Activated naive CD4-positive, alpha-beta T cell (primary cell): ENCODE measurements at places on chromosomes 2 and 18.
A peak's percentile ranks its signal among the peaks of the same experiment; 100 is the strongest.

DNA sequence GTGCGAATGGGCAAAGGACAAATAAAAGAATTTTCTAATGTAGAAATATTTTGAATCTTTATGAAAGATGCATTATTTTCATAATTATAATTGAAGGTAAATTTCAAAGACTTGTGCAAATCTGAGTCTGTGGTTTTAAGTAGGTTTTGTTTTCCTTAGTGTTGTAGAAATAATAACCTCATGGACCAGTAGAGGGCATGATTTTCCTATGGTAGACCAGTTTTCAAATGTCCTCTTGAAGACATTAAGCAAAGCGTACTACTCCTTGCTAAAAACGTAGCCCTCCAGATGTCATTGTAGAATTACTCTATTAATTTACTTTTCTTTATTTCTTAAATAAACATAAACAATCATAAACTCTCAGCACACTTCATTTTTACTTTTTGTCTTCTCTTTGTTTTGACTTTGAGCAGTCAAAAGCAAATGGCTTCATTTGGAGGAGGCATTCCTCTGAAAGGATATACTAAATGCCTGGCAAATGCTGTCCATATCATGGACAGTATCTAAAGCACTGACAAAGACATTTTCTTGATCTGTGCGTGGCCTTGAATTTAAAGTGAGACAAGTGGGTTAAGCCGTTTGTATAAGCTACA lies 85.8 kb upstream of the FAM237A start:
- DNase-seq: no peak

DNA sequence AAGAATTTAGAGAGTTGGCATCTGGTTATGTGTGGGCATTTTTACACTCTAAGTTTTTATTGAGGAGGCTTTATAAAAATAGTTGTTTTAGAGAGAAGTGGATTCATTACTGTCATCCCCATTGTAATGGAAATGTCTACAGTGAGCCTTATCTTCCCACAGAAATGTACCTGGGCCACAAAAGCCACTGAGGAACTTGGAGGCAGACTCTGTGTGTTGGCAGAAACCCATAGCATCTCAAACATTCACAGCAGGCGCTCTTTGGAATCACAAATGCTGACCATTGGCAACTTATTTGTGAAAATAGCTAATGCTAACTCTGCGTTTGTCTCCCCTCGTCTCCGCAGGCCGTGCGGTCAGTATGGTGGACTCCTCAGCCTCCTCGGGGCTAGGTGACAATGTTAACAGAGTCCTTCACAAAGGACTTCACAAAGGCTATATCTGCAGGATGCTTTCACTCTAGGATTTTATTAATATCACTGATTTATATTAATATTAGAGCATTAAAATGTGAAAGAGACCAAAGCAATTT lies 689.1 kb upstream of the POU3F3 start:
- DNase-seq: no peak

DNA sequence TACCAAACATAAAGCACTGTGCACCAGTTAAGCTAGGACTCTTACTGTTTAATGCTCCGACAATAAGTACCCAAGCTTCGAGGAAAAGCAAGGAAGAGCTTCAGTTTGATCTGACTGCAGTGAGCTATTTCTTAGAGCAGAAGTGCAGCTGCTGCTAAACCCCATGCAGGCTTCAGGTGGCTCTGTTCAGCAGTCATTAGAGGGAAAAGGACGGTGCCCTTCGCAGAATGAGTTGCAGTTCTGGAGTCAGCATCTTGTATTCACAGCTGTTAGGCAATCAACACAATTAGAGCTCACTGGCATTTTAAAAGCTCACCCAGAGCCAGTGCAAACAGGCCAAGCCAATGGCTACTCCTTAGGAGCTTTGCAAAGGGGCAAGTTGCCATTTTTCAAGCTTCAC lies 1.5 kb upstream of the CERKL start:
- DNase-seq: no peak

GRCh38 chr2:185245216-185245615 lies 493.4 kb upstream of the FSIP2 start:
- DNase-seq: no peak

DNA sequence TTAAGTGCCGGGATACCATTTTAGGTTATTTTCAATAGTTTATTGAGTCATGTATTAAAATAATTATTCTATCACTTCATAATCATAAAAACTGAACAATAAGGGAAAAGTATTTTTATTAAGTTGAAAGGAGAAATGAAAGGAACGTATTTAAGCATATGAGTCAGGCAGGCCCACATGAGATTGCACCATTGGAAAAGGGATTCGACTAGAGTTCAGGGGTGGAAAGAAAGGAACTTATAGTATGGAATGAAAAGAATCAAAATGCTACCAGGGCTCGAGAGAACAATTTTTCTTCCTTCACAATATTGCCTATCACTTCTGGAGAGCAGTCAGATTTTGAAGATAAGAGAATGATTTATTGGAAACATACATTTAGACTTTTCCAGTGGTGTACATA lies 516.5 kb upstream of the NETO1 start:
- no peak for DNase-seq

GRCh38 chr2:41856946-41857345 lies 190.9 kb upstream of the PKDCC start:
- DNase-seq: no peak

- no peak for DNase-seq
These were observed 1.4 kb downstream of the AAK1 start for GRCh38 chr2:69641887-69642708.

GRCh38 chr2:101479328-101479727 lies 4.4 kb upstream of the RFX8 start:
- DNase-seq: no peak

DNA sequence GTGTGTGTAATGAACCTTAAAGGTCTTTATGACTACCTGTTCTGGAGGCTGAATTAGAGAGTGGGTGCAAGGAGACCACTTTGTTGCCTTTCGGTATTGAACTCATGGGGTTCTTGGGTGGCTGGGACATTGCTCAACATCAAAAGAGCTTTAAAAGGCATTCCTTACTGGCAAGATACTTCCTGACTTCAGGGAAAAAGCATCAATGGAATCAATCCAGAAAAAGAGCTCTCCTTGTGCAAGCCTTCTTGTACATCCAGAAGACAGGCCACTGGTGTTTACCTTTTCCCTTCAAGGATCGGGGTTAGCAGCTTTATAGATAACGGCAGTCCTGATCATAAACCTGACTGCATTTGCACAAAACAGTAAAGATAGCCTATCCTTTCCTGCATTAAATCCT lies 9.5 kb downstream of the PNO1 start:
- DNase-seq: no peak

DNA sequence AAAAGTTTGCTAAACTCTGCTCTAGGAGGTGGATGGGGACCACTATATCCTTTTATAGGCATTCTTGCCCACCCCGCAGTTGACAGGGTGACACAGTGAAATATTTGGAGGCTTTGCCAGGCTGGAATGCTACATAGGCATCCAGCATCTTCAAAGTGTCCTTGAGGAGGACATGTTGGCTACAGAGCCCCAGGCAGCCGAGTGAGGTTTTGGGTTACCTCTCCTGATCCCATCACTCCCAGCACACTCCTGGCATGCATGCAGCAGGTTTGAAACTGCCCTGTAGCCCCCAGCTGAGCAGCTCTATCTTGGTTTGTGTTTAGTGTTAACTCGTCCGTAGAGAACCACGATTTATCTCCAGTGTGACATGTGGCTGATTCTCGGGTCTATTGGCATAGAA lies 7.3 kb downstream of the FOSL2 start:
- no peak for DNase-seq

GRCh38 chr2:181005809-181006208 lies 25.4 kb downstream of the UBE2E3 start:
- DNase-seq: no peak

DNA sequence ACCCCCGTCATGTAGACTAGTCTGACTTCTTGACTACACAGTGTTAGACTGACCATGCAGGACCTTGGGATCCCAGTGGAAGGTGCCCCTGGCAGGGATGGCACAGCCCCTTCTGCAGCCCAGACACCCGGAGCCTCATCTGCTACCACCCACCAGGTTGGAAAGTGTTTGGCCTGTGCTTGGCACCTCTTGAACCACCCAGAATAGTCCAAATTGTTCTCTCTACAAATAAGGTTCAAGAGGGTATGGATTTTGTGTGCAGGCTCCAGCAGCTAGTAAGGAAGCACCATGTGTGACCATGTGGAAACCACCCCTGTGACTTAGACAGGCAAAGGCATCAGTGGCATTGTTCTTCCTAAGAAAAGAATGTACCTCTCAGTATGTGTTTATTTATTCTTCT lies 18.4 kb downstream of the L3MBTL4 start:
- DNase-seq: no peak

DNA sequence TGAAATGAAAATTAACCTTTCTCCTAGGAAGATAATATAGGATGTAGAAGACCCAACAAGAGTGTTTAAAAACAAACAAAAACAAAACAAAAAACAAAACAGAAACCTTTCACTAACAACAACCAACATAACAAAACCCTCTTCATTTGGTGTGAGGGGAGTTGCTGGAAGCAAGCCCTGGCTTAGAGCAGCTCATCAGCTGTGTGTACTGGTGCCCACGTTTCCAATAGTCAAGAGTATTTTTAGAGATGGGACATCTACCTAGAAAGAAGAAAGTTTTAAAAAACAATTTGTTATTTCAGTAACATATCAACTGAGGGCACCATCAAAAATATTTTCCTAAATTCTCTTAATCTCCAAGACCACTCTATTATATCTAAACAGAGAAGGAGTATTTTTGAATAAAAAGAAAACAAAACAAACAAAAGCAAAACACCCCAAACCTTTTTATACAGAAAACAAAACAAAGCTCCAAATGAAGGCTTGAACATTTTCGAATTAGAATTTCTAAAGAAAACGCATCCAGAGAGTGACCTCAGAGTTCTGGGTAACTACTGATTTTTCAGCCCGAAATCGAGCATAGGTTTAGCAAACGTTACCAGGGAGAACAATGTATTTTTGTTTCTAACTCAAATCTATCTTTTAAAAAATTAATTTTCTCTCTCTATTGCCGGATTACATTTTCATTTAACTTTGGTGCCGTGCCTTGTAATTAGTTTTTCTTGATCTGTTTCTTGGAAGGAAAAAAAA lies 134.6 kb downstream of the INSIG2 start:
- no peak for DNase-seq

DNA sequence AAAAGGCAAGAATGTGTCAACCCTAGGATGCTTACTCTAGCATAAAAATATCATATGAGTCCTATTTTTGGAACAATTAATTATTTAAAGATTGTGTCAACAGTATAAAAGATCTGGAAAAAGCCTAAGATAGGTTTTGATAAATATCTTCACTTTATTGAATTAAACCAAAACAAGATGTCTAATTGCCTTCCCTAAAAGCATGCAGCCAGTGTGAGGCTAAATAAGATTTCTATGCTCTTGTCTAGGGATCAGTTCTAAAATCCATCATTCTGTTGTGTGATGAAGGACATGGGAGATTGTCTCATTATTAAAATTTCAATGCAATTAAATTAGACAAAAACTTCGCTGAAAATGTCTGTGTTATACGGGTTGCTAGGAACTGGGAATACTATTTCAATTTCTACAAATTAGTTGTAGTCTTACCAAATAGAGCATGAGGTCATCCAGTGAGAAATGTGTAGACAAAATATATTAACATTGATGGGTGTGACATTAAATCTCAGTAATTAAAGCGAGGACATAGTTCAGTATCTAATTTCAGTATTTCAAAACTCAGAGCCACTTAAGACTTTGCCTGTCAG lies 535.6 kb upstream of the FSIP2 start:
- no peak for DNase-seq

DNA sequence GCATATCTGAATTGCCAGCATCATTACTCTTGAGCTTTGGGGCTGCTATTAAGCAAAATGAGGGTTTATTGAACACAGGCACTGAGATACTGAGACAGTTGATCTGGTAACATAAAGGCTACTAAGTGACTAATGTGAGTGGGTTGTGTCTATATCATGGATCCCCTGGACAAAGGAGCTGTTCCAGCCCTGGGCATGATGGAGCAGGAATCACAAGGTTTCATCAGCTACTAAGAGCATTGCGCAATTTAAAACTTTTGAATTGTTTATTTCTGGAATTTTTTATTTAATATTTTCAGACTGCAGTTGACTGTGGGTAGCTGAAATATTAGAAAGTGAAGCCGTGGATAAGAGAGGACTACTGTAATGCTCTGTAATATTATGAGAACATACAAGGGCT lies 73.5 kb downstream of the MGAT5 start:
- DNase-seq: no peak

- DNase-seq: no peak
These were observed 373.6 kb upstream of the ST6GAL2 start for GRCh38 chr2:107259408-107260195.

DNA sequence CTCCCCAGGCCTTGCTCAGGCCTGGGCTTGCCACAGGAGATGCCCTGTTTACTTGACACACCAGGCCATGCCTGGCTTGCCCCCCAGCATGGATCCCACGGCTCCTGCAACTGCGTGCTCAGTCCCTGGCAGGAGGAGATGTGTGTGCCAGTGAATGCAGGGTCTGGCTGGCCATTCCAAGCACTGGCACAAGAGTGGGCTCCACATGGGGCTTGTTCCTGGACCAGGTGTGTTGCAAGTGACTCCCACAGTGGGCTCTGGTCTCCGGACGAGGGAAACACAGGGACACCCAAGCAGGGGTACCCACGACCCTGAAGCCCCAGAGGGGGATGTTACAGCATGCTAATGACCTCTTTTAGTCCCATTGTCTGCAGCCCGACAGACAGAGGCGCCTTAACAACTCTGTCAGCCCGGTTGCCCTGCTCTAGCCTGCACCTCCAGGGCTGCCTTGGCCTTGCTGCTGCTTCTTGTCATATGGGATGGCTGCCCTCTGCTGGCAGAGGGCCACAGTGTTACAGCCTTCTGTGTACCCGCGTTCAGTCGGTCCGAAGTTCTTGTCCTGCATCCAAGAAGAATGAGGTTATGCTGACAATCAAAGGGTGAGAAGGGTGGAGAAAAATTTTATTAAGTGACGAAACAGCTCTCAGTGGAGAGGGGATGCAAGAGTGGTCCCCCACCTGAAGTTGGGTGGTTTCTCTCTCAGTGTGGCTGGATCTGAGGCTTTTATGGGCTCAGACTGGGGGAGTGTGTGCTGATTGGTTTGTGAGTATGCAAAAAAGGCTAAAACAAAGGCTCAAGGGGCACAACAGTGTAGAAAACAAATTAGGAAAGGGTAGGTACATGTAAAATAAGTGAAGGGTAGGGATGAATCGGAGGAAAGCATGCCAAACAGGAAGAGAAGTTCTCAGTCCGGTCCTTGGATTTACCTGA lies 180.4 kb downstream of the MBD5 start:
- DNase-seq: peak; percentile 1

- no peak for DNase-seq
These were observed 329.4 kb downstream of the EXOC6B start for GRCh38 chr2:72496479-72496878.

GRCh38 chr2:15626126-15626525 lies 34.5 kb downstream of the DDX1 start:
- DNase-seq: no peak

DNA sequence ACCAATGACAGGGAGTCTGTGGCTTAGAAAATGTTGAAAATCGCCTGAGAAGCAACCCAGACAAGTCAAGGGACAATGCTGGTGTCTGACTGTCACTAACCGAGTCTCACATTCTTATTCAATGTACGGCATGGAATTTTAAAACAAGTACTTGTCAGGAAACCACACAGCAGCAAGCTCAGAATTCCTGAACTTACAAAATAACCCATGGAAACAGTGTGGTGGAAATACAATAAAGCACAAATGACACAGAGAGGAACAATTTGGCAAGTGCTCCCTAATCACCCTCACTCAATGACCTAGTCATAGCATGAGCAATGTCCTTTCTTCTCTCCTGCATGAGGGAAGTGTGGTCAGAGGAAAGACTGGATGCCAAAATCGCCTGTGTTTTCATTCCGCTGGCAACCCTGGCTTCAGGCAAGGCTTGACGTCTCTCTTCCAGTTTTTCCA lies 154.0 kb downstream of the SATB2 start:
- DNase-seq: no peak
